Vagina (tissue), 2 donors: ENCODE measurements at places on chromosomes 11 and 22. TPM values are rescaled to one million over a fixed set of nuclear protein-coding genes. Genes with fewer than 3 reads are reported as not detected.
A peak's percentile ranks its signal among the peaks of the same experiment; 100 is the strongest.

Gene C22orf42
- total RNA-seq = not detected

Gene H19
- 252 TPM for total RNA-seq

Gene OR2AG2
- total RNA-seq = not detected

Gene P2RY6
- 2.0 TPM for total RNA-seq

Gene FGF19
- total RNA-seq = not detected

Gene GAS2
- 3.2 TPM for total RNA-seq

Gene IL17REL
- total RNA-seq = not detected

Gene GRK2
- 100 TPM for total RNA-seq

Gene RAG2
- total RNA-seq = not detected

Gene BDNF
- 0.25 TPM for total RNA-seq

Gene C11orf52
- total RNA-seq = 1.5 TPM

DNA sequence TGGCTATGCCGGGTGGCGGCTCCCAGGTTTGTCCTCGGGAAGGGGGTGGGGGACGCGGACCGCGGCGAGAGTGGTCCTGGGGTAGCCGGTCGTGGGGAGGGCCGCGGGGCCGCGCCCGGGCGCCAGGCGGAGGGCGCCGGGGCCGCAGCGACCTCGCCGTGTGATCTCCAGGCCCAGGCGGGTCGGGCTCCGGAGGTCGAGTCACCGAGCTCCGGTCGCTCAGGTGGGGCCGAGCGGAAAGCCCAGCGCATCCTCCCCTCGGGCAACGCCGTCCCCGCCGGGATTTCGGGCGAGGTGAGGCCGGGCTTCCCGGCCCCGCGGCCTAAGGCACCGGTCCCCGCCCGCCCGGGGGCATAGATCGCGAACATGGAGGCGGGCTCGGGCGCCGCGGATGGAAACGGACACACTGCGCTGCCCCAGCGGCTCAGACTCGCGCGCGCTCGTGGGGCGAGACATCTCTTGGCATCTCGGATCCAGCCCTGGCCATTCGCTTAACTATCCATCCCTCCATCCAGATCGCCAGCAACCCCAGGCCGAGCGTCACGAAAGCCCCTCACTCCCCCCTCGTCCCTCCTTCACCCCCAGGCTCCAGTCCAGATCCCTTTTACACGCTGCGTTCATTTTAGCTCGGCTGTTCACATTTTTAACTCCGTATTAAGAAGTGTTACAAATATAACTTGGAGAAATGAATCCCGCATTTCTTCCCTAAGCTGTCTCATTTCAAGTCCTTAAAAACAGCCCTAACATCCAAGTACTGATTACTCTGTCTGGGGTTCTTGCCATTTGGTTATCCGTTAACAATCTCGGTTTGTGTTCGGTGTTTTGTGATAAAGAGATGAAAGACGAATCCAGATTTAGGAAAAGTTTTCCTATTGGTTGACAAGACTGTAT is 460 bp downstream of the ZC3H12C start:
- no peaks in the 10 kb centered on the region for H3K27me3 ChIP-seq
- H3K36me3 ChIP-seq = no peaks in the 10 kb centered on the region
- H3K4me1 ChIP-seq = peaks cover 46% of the 10 kb centered on the region
- DNase-seq = no peak
- peak overlapping the region; percentile 65 for H3K4me3 ChIP-seq

DNA sequence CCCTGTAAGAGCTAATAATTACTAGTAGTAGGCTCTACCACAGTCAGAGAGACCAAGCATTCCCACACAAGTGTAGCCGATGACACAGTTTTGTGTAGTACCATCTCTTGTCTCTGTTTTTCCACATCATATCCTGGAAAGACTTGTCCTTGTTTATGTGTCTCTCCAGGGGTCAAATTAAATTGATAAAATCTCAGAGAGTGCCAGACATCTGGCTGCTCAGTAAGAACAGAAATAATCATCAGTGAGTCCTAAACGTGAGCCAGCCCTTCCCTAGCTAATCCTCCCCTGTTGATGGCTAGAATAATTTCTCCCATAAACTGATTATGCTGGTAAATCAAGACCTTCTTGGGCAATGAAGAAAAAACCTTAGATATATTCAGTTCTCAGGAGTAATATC is 111.4 kb upstream of the GRAMD1B start:
- no peaks in the 10 kb centered on the region for H3K36me3 ChIP-seq
- no peak for DNase-seq
- no peaks in the 10 kb centered on the region for H3K4me1 ChIP-seq
- no peak overlapping the region for H3K27ac ChIP-seq
- H3K4me3 ChIP-seq = no peak overlapping the region

GRCh38 chr11:112260490-112260889 is at the start of gene PLET1:
PLET1 (minus strand) TSS chr11:112260860; CDS start chr11:112260589, 271 bp downstream.
- no peaks in the 10 kb centered on the region for H3K27me3 ChIP-seq
- no peak within 1 kb of the TSS for H3K27ac ChIP-seq
- no peak within 1 kb of the TSS for H3K4me3 ChIP-seq
- no peak for DNase-seq
- no peaks in the 10 kb centered on the region for H3K36me3 ChIP-seq

GRCh38 chr11:33622806-33623205 is 77.8 kb downstream of the C11orf91 start:
- H3K27me3 ChIP-seq = no peaks in the 10 kb centered on the region
- no peaks in the 10 kb centered on the region for H3K4me1 ChIP-seq
- no peak overlapping the region for H3K27ac ChIP-seq
- no peak for DNase-seq
- H3K36me3 ChIP-seq = no peaks in the 10 kb centered on the region
- H3K4me3 ChIP-seq = no peak overlapping the region

GRCh38 chr11:66359662-66360087 is 11.9 kb downstream of the SLC29A2 start:
- H3K4me3 ChIP-seq = no peak overlapping the region
- no peak for DNase-seq
- H3K27ac ChIP-seq = no peak overlapping the region
- no peaks in the 10 kb centered on the region for H3K27me3 ChIP-seq
- H3K36me3 ChIP-seq = no peaks in the 10 kb centered on the region

DNA sequence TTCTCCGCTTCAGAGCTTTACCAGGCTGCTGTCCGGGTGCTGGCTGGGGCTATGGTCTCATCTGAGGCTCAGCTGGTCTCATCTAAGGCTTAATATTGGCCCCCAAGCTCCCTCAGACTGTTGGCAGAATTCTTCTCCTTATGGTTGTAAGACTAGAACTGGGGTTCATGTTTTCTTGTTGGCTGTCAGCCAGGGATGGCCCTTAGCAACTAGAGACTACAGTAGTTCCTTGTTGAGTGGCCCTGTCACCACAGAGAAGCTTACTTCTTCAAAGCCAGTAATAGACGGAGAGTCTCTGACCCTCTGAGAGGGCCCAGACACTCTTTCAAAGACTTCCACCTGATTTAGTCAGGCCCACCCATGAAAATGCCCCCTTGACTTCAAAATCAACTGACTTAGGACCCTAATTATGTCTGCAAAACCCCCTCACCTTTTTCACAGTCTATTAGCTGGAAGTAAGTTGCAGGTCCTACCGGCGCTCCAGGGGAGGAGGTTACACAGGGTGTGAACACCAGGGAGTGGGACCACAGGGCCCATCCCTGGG is 24.2 kb upstream of the TREH start:
- H3K4me1 ChIP-seq = no peaks in the 10 kb centered on the region
- no peak overlapping the region for H3K4me3 ChIP-seq
- DNase-seq = no peak
- H3K27me3 ChIP-seq = no peaks in the 10 kb centered on the region
- no peak overlapping the region for H3K27ac ChIP-seq

- no peaks in the 10 kb centered on the region for H3K36me3 ChIP-seq
- H3K27me3 ChIP-seq = no peaks in the 10 kb centered on the region
- H3K4me3 ChIP-seq = no peak overlapping the region
- DNase-seq = no peak
- no peak overlapping the region for H3K27ac ChIP-seq
- peaks cover 6% of the 10 kb centered on the region for H3K4me1 ChIP-seq
Observed at GRCh38 chr11:114345575-114346222, 49.5 kb downstream of the NNMT start.

- H3K27ac ChIP-seq = no peak overlapping the region
- DNase-seq = no peak
- no peaks in the 10 kb centered on the region for H3K36me3 ChIP-seq
- no peaks in the 10 kb centered on the region for H3K4me1 ChIP-seq
- no peak overlapping the region for H3K4me3 ChIP-seq
Observed at GRCh38 chr22:19821523-19822300, 33.0 kb downstream of the GNB1L start.

DNA sequence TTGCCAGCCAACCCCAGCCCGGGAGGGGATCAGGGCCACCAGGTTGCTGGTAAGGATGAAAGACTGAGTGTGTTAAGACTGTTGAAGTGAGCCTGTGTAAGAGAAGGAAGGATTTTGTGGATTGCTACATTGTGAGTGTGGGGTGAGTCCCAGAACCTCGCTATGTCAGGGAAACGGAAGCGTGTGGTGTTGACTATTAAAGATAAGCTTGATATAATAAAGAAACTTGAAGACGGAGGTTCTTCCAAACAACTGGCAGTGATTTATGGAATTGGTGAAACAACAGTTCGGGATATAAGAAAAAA is 627 bp downstream of the JRKL start:
- H3K4me3 ChIP-seq = peak overlapping the region; percentile 92
- no peak for DNase-seq
- H3K27me3 ChIP-seq = no peaks in the 10 kb centered on the region
- H3K27ac ChIP-seq = peak overlapping the region; percentile 73
- H3K4me1 ChIP-seq = peaks cover 26% of the 10 kb centered on the region

DNA sequence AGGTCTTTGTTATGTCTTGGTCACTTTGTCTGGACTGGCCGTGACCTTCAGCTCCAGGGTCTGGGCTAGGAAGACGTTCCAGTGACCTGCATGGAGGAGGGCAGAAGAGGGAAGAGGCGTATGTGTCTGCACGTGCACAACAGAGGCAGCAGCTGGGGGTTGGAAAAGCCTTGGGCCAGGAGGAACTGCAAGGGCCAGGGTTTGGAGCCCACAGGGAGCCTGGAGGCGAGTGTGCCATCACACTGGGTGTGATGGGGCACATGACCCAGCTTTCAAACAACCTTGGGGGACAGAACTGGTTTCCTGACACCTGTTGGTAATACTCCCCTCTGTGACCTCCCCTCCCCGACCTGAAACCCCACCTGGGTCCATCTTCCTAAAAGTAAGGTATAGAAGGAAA is 34.7 kb downstream of the CHRDL2 start:
- no peak for DNase-seq
- no peak overlapping the region for H3K4me3 ChIP-seq
- H3K36me3 ChIP-seq = no peaks in the 10 kb centered on the region
- H3K27me3 ChIP-seq = no peaks in the 10 kb centered on the region

- peak overlapping the region; percentile 6 for H3K27ac ChIP-seq
- H3K4me1 ChIP-seq = peaks cover 12% of the 10 kb centered on the region
Observed at GRCh38 chr22:27842669-27843431, 41.3 kb upstream of the MN1 start.

GRCh38 chr11:75262436-75262835 is 21.9 kb downstream of the TPBGL start:
- peaks cover 1% of the 10 kb centered on the region for H3K36me3 ChIP-seq
- H3K27ac ChIP-seq = no peak overlapping the region
- DNase-seq = no peak
- H3K4me3 ChIP-seq = no peak overlapping the region
- peaks cover 9% of the 10 kb centered on the region for H3K4me1 ChIP-seq
- no peaks in the 10 kb centered on the region for H3K27me3 ChIP-seq

GRCh38 chr11:102325088-102325487 is 7.8 kb downstream of the BIRC3 start:
- H3K36me3 ChIP-seq = peaks cover 24% of the 10 kb centered on the region
- no peak for DNase-seq
- H3K27ac ChIP-seq = no peak overlapping the region

GRCh38 chr11:33802194-33802950 is 28.1 kb upstream of the FBXO3 start:
- H3K4me1 ChIP-seq = peaks cover 10% of the 10 kb centered on the region
- no peak for DNase-seq
- peak overlapping the region; percentile 19 for H3K4me3 ChIP-seq
- H3K36me3 ChIP-seq = no peaks in the 10 kb centered on the region

DNA sequence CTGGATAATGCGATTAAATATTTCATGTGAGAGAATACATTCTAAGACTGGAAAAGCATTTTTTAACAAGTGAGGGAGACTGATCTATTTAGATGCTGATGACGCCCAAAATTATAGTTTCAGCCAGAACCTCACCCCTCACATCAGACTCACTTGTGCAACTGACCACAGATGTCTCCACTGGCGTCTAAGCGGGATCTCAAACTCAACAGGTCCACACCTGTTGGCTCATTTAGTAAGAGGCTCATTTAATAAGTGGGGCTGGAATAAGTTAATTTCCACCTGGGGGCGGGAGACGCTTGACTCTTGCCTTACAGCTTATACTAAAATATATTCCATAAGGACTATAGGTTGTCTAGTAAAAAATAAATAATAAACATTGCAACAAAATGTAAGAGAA is 47.5 kb downstream of the MORC2 start:
- H3K4me1 ChIP-seq = peaks cover 14% of the 10 kb centered on the region
- no peak for DNase-seq

GRCh38 chr11:117412176-117412575 is 84.5 kb downstream of the CEP164 start:
- H3K4me1 ChIP-seq = no peaks in the 10 kb centered on the region
- no peak for DNase-seq
- no peak overlapping the region for H3K27ac ChIP-seq
- no peaks in the 10 kb centered on the region for H3K27me3 ChIP-seq
- H3K36me3 ChIP-seq = no peaks in the 10 kb centered on the region
- H3K4me3 ChIP-seq = no peak overlapping the region

- no peaks in the 10 kb centered on the region for H3K27me3 ChIP-seq
- H3K27ac ChIP-seq = peak overlapping the region; percentile 33
- no peaks in the 10 kb centered on the region for H3K36me3 ChIP-seq
- no peak for DNase-seq
Observed at GRCh38 chr22:17258015-17258787, 39.0 kb upstream of the ADA2 start.

DNA sequence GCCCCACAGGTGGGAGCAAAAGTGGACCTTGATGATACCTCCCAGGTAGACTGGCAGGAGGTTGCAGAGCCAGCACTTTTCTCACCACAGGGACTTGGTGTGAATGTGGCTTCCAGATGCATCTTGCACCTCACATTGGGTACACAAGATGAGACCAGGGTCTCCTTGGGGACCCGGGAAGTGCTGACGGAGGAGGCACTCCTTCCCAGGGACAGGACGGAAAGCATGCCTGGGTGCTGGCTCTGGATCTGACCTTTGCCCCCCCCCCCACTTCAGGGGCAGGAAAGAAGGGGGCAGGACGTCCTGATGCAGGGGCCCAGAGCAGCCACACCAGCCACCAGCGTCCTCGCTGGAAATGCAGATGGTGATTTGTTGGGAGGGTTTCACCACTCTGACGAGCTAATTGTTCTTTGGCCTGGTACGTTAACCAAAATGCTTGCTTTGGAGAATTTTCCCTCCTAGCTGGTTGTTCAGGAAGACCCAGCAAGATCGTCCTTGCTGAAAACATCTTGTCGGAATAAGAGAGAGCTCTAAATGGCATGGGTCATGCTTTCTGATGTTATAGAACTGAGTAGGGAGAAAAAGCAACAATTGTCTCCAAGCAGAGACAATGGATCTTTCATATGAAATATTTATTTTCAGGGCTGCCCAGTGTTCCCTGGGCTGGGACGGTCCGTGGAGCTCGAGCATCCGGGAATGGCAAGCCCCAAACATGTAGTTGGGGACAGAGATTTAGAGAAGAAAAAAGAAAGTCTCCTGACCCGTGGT is 74.4 kb upstream of the PPARA start:
- H3K4me1 ChIP-seq = peaks cover 61% of the 10 kb centered on the region
- no peaks in the 10 kb centered on the region for H3K27me3 ChIP-seq
- H3K4me3 ChIP-seq = peak overlapping the region; percentile 82
- peak overlapping the region; percentile 100 for H3K27ac ChIP-seq
- no peaks in the 10 kb centered on the region for H3K36me3 ChIP-seq
